ENCODE measurements at places on chromosomes 11 and 22.

DNA sequence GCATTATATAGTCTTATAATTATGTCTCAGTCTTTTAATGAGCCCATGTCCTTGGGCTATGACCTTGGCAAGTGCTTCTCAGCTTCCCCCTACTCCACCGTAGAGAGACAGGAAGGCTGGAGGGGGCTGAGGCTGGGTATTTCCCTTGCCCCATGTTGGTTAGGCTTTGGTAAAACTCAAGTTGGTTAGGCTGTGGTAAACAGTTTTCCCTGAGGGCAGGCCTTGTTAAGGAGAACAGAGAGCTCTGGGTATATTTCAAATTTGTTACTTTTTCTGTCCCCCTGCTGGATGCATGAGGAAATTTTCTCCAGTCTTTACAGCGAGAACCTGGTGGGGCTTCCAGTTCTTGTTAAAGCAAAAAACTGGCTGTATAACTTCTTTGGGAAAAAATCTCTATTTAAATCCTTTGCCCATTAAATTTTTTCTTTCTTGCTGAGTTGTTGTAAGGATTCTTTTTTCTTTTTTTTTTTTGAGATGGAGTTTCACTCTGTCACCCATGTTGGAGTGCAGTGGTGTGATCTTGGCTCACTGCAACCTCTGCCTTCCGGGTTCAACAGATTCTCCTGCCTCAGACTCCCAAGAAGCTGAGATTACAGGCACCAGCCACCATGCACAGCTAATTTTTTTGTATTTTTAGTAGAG lies 12.2 kb upstream of the DCHS1 start:
- no peak for DNase-seq

DNA sequence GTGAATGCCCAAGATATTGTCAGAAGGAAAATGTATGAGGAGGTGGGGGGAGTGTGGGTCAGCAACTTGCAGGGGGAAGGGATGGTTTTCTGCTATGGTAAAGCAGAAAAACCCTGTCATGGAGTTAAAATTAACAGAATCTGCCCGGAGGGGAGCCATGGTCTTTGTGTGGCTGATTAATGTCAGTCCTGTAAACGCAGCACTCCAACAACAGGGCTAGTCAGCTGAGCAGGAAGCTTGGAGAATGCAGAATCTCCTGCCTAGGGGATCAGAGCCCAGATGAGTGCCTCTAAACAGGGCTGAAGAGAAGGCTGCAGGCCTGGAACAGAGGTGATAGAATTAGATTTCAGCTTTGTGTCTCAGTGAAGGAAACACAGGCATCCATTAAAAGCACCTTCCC lies 140.9 kb upstream of the MTNR1B start:
- DNase-seq = no peak

GRCh38 chr22:46742576-46743221 lies 4.6 kb upstream of the CERK start:
- no peak for DNase-seq

DNA sequence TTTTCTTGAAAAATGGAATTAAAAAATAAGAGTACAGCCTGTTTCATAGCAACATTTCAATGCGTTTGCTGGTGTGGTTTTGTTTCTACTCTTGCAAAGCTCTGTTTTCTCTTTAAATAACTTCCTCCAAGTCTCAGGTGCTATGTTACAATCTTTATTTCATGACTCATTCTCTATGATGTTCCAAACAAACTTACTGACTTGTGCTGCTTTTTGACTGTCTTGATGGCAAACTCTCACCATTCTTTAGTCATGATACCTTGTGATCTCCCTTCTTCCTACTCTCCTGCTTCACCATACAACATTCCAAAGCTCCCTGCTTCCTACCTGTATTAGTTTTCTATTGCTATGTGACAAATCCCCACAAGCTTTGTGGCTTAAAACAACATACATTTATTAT lies 166.1 kb downstream of the C11orf91 start:
- DNase-seq = no peak

DNA sequence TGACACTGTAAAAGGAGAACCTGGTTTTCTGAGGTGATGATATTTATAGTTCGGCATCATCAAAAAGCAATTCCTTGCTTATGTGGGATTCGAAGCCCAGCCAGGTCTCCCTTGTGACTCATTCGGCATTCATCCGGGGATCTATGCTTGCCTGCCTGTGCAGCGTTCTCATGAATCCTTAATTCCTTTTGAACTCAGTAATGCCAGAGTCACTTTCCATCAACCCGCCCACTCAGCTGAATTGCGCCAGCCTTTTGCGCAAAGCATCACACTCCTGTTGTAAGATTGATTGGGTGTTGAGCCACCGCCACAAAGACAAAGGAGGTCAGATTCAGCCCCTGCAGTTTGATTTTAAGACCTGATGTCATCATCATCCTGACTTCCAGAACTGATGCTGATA lies 128.6 kb downstream of the SLC17A6 start:
- DNase-seq = no peak

DNA sequence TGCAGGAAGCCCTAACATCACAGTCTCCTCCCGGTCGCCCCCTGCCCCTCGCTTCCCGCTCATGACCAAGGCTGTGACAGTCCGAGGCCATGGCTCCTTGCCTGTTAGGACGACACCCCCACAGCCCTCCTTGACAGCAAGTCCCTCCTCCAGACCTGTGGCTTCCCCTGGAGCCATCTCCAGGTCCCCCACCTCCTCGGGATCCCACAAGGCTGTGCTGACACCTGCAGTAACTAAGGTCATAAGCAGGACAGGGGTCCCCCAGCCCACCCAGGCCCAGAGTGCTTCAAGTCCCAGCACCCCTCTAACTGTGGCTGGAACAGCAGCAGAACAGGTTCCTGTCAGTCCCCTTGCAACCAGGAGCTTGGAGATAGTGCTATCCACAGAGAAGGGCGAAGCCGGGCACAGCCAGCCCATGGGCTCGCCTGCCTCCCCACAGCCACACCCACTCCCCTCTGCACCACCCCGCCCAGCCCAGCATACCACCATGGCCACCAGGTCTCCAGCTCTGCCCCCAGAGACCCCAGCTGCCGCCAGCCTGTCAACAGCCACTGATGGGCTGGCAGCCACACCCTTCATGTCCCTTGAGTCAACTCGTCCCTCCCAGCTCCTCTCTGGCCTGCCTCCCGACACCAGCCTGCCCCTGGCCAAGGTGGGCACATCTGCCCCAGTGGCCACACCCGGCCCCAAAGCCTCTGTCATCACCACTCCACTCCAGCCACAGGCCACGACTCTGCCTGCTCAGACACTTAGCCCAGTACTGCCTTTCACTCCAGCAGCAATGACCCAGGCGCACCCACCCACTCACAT lies 63.2 kb downstream of the OTOG start:
- DNase-seq = no peak
